CD4-positive, CD25-positive, alpha-beta regulatory T cell (primary cell): ENCODE measurements at places on chromosomes 3 and 15. TPM values are rescaled to one million over a fixed set of nuclear protein-coding genes. Genes with fewer than 3 reads are reported as not detected.

Gene KBTBD13
- not detected for polyA plus RNA-seq

Gene FSD2
- not detected for polyA plus RNA-seq

Gene AGBL1
- polyA plus RNA-seq, result not detected

Gene TERC
- 0.76 TPM for polyA plus RNA-seq

Gene PTPN9
- polyA plus RNA-seq, result 22.1 TPM

Gene MAGEL2
- not detected for polyA plus RNA-seq

Gene ERC2
- not detected for polyA plus RNA-seq

Gene MCTP2
- polyA plus RNA-seq, result 3.2 TPM

Gene BOC
- not detected for polyA plus RNA-seq

Gene EPHB3
- not detected for polyA plus RNA-seq

Gene ECT2
- polyA plus RNA-seq, result 1.2 TPM

Gene MORC1
- not detected for polyA plus RNA-seq

Gene TMEM40
- not detected for polyA plus RNA-seq

Gene KCNMB3
- polyA plus RNA-seq, result 1.0 TPM

Gene STARD5
- polyA plus RNA-seq, result 4.0 TPM

Gene SCAMP5
- 0.25 TPM for polyA plus RNA-seq

Gene MINAR1
- polyA plus RNA-seq, result not detected

Gene TJP1
- polyA plus RNA-seq, result not detected

Gene DUOXA2
- not detected for polyA plus RNA-seq

Gene PIGBOS1
- 63.0 TPM for polyA plus RNA-seq

Gene XIRP1
- polyA plus RNA-seq, result not detected

Gene RHO
- polyA plus RNA-seq, result not detected

Gene FBXO40
- polyA plus RNA-seq, result not detected

Gene GREM1
- not detected for polyA plus RNA-seq

Gene HIGD1A
- polyA plus RNA-seq, result 110 TPM

Gene CD86
- polyA plus RNA-seq, result 1.3 TPM

Gene AP4E1
- polyA plus RNA-seq, result 4.8 TPM

Gene LRRIQ4
- not detected for polyA plus RNA-seq

Gene CHDH
- polyA plus RNA-seq, result 0.48 TPM

Gene HRG
- polyA plus RNA-seq, result not detected

Gene PCBP4
- 12.2 TPM for polyA plus RNA-seq

Gene FMN1
- polyA plus RNA-seq, result not detected

Gene POLQ
- polyA plus RNA-seq, result 0.15 TPM

Gene XCR1
- polyA plus RNA-seq, result not detected

Gene LRRC31
- not detected for polyA plus RNA-seq

Gene FRMD5
- polyA plus RNA-seq, result 1.1 TPM

Gene TP63
- polyA plus RNA-seq, result 0.13 TPM

Gene GRAMD1C
- not detected for polyA plus RNA-seq

Gene MOBP
- polyA plus RNA-seq, result not detected

Gene ZBBX
- not detected for polyA plus RNA-seq

Gene EXOG
- 9.6 TPM for polyA plus RNA-seq

Gene CAND2
- 0.89 TPM for polyA plus RNA-seq
